ENCODE measurements at places on chromosomes 7 and 10. TPM values are rescaled to one million over a fixed set of nuclear protein-coding genes. Genes with fewer than 3 reads are reported as not detected.

Gene VIM
- 1,379 TPM for total RNA-seq

Gene PPP1R17
- total RNA-seq: not detected

Gene POU6F2
- 5.0 TPM for total RNA-seq

Gene SPDYE1
- total RNA-seq: not detected

Gene TAS2R4
- total RNA-seq: 8.1 TPM

Gene CUBN
- 6.1 TPM for total RNA-seq

Gene MLXIPL
- total RNA-seq: 0.37 TPM

Gene TAX1BP1
- 115 TPM for total RNA-seq

Gene IFIT3
- 23.4 TPM for total RNA-seq

Gene CALHM3
- total RNA-seq: not detected

Gene SAMD8
- total RNA-seq: 42.2 TPM

Gene CDHR1
- total RNA-seq: 0.32 TPM

Gene C1GALT1
- 27.1 TPM for total RNA-seq

Data from urinary bladder (tissue), 4 donors.